Stimulated activated CD4-positive, alpha-beta T cell treated with anti-CD3 and anti-CD28 coated beads, Interleukin-12 subunit alpha, Interleukin-12 subunit beta, amount 100 ng/mL, for 4 hours (primary cell): ENCODE measurements at places on chromosomes 12 and 14.

- no peak for DNase-seq
Measured at GRCh38 chr14:104599446-104599845, 5.1 kb downstream of the TMEM179 start.

DNA sequence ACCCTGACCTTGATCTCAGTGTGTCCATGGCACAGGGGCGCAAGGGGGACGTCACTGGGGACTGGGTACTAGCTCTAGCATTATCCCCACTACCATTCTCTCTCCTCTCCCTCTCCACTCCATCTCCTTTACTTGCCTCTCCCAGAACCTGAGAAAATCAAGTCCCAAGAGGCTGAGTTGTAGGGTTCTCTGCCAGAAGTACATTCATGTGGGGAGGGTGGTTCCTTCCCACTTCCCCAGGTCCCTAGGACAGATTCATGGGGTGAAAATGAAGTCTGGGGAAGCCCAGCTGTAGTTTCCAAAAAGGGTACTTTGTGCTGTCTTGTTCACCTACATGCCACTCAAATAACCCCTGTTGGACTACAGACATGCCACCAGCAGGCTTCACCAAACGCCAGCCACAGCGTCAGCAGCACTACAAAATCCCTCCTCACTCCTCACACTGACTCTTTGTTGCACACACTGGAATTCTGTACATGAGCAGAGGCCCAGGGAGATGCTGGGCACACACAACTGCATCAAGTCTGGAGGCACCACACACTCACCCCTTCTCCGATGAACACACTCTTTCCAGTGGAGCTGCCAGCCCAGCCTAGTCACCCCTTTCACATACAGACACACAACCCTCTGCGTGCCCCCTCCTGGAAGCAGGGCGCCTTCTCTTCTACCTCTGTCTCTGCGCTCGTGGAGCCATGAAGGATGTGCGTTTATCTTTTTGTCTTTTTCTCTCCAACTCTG is 6.9 kb downstream of the RARG start:
- no peak for DNase-seq

DNA sequence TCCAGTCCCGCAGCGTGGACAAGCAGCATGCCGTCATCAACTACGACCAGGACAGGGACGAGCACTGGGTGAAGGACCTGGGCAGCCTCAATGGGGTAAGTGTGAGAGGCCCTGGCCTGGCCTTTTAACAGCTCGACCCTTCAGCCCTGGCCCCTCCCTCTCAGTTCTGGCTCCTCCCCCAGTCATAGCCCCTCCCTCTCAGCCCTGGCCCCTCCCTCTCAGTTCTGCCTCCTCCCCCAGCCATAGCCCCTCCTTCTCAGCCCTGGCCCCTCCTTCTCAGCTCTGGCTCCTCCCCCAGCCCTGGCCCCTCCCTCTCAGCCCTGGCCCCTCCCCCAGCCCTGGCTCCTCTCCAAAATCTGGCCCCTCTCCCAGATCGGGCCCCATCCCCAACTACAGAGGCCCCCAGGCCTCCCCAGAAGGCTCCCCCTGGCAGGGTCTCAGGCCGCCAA is 11.2 kb downstream of the CEP170B start:
- DNase-seq, result peak; percentile 27

DNA sequence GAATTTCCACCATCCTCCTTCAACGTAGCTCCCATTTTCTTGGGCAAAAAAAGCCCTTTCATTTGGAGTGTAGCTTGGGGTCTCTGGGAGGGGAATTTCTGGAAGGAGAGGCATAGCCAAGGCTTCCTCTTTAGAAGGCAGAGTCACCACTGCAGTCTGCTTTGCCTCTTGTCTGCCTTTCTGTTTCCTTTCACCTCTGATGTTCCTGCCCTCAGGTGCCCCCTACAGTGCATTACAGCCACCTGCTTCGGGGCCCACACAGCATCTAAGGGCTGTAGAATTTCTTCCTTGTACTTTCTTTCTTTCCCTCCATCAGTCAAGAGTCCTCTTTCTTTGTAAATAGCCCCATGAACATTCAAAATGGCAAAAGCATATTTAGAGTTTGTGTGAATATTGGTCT is 1313.9 kb downstream of the TMEM121 start:
- no peak for DNase-seq

GRCh38 chr14:59376686-59377085 is 88.5 kb downstream of the GPR135 start:
- DNase-seq, result no peak

DNA sequence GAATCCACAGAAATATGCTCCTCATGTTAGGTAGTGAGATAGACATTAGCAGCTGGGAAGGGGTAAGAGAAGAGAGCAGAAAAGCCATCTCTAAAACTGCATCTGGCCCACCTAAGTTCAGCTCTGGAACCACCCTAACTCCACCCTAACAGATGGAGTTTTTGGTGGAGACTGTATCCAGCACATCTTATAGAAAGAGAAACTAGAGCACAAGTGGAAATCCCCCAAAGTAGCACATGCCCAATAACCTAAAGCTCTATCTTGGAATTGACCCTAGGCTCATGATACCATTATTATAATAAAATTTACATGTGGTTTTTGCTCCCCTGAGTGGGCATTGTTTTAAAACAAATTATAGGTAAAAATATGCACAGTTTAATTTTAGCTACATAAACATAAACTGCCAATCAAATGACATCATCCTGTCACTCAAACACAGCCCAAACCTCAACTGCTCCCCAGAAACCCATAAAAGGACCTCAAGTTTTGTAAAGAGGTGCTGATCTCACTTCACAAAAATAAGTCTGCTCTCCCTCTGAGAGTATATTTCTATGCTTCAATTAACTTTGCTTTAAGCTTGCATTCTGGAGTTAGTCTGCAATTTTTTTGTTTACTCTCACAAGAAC is 206.4 kb downstream of the PIK3C2G start:
- DNase-seq, result no peak

GRCh38 chr12:47767216-47767724 is 5.8 kb upstream of the SLC48A1 start:
- DNase-seq, result peak; percentile 68
